ENCODE measurements at places on chromosomes 1 and 21.

DNA sequence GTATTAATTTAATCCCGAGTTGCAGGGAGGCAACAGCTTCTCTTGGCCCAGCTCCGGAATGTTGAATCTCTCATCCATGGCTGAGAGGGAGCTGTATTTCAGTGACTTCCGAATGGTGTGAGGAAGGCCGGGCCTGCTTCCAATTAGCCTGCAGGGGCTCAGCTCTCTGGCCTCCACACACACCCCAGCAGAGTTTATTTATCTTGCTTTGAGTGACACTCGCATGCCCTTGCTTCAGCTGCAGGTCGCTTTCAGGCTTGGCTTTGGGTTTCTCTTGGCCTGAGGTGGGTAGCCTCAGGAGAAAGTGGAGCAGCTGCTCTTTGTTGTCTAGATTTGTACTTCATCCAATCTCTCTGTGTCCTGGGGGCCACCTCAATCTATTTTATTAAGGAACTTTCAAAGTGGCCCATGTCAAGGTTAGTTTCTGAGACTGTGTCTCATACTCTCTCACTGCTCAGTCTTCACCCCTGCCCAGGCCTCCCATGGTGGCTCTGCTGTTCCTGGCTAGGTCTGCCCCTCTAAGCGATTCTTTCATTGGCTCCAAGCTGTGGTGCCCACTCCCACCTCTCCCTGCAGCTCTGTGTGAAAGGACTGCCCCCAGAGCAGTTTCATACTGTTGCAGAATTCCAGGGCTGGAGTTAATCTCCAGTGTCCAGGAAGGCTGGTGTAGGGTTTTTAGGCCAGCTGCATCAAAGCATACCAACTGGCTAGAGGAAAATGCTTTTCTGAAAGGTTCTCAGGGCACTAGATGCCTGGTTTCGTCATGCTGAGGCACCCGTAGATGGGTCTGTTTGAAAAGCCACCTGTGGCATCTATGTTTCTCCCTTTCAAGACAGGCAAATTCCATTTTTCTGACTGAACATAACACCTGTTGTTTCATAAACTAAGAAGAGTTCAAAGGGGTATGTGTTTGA, 153.5 kb downstream of the PLXNA2 start:
- no peak for DNase-seq

GRCh38 chr1:46333300-46334029, 7.1 kb upstream of the NSUN4 start:
- peak; percentile 86 for DNase-seq

DNA sequence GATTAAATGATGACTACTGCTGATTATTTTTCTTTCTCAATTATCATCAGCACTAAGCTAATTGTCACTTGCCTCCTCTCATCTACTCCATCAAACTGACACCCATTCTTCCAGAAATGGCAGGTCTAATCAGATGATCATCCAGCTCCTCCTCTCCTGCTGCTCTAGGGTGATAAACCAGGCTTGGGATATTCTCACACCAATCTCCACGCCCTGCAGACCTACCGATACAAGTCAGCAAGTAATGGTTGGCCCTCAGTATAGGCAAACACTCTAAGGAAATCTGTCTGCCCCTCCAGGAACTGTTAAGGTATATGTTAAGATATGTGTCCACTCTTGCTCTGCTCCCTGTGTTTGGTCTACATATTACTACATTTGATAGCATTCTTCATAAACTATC, 36.3 kb upstream of the C1orf21 start:
- DNase-seq, result no peak

- no peak for DNase-seq
Observed at GRCh38 chr1:70963374-70963773, 84.2 kb downstream of the PTGER3 start.

DNA sequence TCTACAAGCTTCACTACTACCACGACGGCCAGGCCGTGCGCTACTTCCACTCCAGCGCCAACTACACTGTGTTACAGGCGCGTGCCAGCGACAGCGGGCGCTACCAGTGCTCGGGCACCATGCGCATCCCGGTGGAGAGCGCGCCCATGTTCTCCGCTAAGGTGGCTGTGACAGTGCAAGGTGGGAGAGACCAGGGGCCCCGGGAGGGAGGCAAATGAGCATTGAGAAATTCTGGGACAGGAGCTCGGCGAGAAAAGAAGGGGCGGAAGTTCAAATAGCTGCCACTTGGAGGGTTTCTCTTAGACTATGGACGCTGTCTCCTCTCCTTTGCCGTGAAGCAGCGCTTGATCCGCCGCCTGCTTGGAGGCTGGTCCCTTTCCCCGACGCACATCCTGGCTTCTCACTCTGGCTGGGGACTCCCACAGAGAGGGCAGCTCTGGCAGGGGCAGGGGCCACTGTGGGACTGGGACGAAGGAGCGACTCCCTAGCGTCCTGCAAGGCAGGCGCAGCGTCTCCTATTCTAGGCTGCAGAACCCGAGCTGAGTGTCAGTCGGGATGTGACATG, 4.6 kb downstream of the FCRLB start:
- peak; percentile 91 for DNase-seq

Measured in osteoblast (primary cell).